ENCODE measurements at places on chromosomes 13 and 19.

- no peak for DNase-seq
These were observed 51.6 kb downstream of the PEPD start for GRCh38 chr19:33470040-33470330.

DNA sequence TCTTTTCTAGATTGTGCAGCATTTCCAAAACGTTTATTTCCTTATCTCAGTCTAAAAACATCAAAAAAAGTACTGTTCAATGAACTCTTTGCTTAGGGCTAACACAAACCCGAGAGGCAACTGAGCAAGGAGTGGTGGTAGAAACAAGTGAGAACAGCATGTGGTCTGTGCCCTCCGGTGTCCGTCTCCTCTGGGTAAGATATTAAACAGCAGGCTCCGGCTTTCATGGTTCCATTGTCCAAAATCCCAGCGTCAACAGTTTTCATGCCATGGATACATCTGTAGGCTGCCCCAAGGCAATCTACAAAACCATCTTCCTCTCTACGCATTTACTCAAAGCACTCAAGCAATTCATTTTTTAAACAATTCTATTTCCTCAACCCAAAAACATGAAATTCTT is 22.8 kb downstream of the DCLK1 start:
- no peak for DNase-seq

- no peak for DNase-seq
These were observed 1.6 kb downstream of the CCDC97 start for GRCh38 chr19:41311613-41312012.

DNA sequence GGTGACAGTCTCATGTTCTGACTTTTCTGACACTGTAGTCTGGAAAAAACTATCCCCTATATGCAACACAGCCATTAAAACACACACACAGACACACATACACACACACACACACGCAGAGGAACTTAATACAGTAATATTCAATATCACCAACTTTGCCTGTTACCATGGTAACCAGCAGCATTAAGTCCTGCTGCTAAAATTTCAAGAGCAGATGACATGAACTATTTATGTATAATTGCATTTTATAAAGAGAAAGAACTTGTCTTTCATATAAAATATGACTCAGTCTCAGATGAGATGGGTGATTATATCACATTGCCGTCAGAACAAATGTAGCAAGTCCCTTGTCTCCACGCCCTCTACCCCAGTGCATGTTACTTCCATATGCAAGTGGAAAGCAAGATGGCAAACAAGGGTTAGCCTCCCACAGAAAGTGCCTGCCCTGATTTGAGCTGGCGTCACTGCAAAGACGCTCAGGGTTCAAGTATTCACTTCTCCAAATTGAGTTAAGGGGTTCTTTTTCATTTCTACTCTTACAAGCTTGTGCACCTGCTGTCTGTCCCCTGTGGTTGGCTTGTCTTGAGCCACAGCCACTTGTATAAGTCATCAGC is 576.8 kb downstream of the UQCRFS1 start:
- no peak for DNase-seq

DNA sequence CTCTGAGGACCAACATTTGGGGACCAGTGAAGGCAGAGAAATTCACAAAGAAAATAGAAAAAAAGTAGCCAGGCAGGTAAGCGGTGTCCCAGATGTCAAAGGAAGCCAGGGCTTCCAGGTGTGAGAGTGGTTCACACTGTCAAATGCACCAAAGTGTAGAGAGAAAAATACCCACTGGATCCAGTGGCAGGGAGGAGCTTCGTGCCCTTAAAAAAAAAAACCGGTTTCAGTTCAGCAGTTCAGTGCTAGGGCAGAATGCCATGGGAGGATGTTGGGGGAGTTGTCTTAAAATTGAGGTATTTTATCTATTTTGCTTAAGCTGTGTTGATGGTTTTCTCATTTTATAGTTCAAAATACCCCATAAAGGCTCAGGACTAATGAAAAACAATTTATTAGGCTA is 47.8 kb upstream of the C1QTNF9 start:
- DNase-seq: no peak

GRCh38 chr19:32173836-32174235 is 171.6 kb upstream of the ZNF507 start:
- DNase-seq: no peak

GRCh38 chr13:45316996-45317395 is 24.0 kb downstream of the TPT1 start:
- DNase-seq: no peak

DNA sequence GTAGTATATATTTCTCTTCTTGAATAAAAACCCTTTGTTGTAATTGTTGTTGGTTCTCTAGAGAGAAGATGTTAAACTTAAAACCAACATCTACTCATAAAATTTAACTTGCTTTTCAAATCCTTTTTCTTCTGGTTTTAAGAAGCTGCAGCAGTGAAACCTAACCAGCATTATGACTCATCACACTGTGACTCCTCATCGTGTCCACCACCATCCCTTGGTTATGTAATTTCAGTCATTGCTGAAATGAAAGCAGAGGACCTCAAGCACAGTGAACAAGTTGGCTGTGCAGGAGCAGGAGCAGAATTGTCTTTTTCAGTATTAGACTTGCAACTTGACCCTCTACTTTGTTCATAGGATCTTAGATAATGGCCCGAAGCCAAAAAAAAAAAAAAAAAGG is 64.9 kb upstream of the HTR2A start:
- peak; percentile 51 for DNase-seq
